ENCODE measurements at places on chromosomes 5 and 9.

- DNase-seq, result no peak
Observed at GRCh38 chr5:158922816-158923215, 176.9 kb downstream of the EBF1 start.

DNA sequence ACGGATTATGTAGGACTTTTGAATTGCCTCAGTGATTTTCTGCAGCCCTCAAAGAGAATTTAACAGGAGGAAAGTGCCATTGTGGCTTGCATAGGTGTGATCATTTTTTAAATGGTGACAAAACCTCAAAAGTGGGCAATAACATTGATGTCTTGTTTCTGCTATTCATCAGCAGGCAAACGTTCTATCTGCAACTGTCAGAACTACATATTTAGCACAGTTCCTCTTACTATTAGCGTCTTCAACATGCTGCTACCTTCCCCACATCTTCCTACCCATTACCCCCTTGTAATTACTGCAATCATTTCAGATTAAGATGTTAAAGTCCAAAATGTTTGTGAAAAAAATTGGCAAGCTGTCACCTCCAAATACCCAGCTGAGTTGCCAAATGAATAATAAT is 254.6 kb downstream of the SMARCA2 start:
- DNase-seq, result no peak

DNA sequence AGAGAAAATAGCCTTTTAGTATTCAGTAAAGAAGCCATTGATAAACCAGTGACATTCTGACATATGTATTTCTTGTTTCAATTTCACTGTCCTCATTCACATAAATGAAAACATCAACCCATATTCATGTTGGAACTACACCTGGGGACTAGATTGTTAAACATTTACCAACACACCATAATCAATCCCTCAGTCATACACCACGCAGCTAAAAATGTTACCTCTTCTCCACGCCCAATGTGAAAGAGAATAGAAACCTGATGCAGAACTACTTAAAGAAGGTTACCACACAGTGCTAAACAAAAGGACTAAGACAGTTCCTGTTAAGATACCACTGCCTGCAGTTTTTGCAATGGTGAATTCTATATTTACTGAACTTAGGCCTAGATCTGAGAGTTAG is 518.9 kb downstream of the PRELID2 start:
- DNase-seq, result no peak

DNA sequence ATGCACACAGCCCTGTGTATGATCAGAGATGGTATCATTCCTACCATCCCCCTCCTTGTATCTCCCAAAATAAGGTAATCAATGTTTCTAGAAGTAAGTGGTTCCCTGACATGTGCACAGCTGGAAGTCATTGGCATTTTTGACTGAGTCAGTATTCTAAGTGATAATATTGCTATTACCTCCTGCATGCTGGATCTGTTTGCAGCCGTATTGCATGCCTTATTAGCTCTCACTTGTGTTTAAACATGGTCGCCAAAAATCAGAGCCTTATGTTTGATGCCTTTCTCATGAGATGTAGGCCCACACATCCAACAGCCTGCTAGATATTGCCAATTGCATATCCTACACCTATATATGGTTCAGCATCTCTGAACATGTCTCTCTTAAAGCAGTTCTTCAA is 254.3 kb downstream of the CDH12 start:
- no peak for DNase-seq

DNA sequence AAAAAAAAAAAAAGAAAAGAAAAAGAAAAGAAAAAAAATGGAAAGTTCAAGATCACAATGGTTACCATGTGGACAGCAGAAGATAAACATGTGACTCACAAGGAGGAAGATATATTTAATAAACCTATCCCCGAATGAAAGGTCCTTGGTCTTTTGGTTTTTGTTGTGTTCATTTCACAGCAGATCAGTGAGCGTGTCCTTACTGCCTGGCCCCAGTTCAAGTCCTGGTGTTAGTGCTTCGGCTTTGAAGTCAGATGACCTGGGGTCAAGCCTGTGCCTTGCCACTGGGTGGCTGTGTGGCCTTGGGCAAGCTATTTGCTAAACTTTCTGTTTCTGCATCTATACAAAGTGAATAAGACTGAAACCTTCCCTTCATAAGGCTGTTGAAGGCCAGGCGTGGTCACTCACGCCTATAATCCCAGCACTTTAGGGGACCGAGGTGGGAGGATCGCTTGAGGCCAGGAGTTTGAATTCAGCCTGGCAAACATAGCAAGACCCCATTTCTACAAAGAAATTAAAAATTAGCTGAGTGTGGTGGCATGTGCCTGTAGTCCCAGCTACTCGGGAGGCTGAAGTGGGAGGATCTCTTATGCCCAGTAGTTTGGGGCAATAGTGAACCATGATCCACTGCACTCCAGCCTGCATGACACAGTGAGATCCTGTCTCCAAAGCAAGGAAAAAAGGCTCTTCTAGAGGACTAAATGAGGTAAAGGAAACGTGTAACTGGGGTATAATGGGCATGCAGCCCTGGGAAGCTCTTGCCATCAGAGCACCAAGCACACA is 94.5 kb upstream of the SPATA31D4 start:
- no peak for DNase-seq

DNA sequence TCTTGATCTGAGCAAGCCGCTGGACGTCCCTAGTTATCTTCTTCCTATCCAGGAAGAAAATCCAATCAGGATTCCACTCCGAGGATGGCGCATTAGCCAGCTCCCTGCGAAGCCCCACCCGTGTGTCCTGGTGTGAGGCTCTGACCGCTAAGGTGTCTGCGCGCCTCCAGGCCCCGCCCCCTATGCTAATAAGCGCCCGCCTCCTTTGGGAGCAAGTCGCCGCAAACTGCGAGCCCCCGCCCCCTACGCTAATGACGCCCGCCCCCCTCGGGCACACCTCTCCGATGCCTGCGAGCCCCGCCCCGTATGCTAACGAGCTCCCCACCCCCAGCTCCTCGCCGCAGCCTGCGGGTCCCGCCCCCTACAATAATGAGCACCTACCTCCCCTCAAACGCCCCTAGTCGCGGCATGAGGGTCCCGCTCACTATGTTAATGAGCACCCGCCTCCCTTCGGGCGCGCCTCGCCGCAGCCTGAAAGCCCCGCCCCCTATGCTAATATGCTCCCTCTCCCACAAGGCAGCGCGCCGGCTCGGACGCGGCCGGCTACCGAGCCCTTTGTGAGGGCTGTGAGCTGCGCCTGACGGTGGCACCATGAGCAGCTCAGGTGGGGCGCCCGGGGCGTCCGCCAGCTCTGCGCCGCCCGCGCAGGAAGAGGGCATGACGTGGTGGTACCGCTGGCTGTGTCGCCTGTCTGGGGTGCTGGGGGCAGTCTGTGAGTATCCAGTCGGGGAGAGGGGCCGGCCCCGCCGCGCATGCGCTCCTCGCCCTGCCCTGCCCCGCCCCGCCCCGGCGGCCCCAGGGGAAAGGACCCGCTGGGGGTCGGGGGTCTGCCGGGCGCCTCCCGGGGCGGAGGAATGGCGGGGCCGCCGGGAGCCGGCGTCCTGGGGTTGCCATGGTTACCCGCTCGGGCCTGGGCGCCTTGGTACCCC is at the start of gene CACFD1:
CACFD1 (plus strand) TSS at position 503 of the 929 bp plus-strand sequence; CDS start at position 592, 89 bp downstream.
- peak; percentile 87 for DNase-seq

- no peak for DNase-seq
Observed at GRCh38 chr9:138044485-138045383, 167.2 kb downstream of the CACNA1B start.

GRCh38 chr5:173989432-173990082 is 587 bp downstream of the C5orf47 start:
- no peak for DNase-seq
